Thyroid gland (tissue), 4 donors: ENCODE measurements at places on chromosomes 5 and 9.
A peak's percentile ranks its signal among the peaks of the same experiment; 100 is the strongest.

DNA sequence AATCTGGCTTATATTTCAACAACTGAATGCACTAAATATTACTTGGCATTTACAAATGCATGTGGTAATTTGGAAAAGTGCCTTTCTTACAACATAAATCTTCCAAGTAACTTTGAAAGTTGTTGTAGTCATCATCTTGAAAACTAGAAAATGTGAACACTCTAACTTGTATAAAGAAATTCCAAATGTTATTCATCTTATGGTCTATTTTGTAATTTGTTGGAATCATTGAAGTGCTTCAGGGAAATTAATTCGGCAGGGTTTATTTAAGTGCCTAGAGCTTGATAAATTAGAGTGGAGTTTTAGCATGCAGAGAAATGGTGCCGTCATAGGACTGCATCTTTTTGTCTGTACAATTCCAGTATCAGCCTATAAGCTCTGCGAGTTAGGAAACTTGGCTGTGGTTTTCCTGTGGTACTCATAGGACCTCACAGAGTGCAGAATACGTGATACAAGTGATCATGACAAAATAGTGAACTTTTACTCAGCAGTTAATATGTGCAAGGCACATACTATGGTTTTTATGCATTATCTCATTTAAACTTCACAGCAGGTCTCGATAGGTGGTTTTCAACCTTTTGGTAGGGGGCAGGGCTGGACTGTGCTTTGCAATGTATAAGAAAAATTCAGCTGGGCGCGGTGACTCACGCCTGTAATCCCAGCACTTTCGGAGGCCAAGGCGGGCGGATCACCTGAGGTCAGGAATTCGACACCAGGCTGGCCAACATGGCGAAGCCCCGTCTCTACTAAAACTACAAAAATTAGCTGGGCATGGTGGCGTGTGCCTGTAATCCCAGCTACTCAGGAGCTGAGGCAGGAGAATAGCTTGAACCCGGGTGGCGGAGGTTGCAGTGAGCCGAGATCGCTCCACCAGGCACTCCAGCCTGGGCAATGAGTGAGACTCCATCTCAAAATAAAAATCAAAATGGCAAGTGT is 79.6 kb downstream of the RAI14 start:
- DNase-seq: no peak

DNA sequence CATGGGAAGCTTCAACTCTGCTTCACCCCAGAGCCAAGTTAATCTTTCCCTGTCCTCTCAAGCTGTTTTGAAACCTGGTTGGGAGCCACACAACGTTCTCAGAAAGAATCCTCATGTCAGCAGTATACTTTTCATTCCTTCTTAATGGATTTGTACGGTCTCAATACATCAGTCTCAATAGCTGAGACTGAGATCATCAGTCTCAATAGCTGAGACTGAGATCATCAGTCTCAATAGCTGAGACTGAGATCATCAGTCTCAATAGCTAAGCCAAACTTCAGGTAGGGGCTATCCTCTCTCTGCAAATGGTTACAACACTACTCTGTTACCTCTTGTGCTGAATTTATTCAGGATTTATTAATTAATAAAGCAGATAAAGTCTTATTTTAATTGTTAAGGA is 1317.4 kb upstream of the CDH9 start:
- DNase-seq: no peak

GRCh38 chr5:59367791-59368394 is 525.6 kb downstream of the PDE4D start:
- DNase-seq: peak; percentile 55

DNA sequence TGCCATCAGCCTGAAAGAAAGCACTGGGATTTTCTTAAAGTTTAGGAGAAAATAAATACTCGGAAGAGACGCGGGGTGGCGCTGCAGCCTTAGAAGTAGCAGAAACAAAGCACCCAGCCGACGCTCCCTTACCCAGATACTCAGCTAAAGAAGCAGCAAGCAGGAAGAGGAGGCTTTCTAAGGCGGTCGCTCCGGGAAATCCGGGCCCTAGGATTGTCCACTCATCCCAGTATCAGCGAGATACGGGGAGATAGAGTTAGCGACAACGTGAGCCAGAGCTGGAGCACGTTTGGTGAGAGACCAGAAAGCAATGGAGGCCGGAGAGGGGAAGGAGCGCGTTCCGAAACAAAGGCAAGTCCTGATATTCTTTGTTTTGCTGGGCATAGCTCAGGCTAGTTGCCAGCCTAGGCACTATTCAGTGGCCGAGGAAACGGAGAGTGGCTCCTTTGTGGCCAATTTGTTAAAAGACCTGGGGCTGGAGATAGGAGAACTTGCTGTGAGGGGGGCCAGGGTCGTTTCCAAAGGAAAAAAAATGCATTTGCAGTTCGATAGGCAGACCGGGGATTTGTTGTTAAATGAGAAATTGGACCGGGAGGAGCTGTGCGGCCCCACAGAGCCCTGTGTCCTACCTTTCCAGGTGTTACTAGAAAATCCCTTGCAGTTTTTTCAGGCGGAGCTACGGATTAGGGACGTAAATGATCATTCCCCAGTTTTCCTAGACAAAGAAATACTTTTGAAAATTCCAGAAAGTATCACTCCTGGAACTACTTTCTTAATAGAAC is at the start of gene PCDHB2:
Gene PCDHB2, plus strand, starts transcription at position 135 of the 782 bp plus-strand sequence. Its CDS starts 176 bp downstream, at position 311.
- DNase-seq: peak; percentile 19

DNA sequence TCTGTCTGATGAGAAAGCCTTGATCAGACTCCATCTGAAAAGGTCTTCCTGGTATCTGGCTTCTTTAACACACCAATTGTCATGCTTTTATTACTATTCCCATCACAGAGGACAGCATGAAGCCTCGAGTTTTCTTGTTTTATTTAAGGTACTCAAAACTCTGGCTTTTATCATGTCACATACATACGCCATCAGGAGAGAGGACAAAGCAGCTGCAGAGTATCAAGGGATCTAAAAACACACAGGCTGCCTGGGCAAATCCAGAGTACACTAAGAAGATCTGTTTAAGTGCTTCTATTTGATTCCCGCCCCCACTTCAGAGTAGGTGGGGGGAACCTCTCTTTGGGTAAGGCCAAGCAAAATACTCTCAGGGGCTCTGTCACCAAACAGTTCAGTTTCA is 277.2 kb downstream of the SPOCK1 start:
- DNase-seq: no peak

DNA sequence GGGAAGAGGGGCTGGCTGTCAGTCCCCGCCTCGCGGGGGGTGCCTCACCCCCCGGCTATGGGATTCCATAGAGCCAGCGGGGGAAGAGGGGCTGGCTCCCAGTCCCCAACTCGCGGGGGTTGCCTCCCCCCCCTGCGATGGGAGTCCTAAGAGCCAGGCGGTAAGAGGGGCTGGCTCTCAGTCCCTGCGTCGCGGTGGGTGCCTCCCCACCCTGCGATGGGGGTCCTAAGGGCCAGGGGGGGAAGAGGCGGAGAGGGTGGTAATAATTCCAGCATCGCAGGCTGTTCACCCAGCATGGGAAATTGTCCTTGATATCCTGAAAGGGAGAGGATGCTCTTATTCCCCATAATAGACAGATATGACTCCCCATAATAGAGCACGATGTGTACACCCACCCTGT is 9.6 kb upstream of the LCN2 start:
- no peak for DNase-seq

DNA sequence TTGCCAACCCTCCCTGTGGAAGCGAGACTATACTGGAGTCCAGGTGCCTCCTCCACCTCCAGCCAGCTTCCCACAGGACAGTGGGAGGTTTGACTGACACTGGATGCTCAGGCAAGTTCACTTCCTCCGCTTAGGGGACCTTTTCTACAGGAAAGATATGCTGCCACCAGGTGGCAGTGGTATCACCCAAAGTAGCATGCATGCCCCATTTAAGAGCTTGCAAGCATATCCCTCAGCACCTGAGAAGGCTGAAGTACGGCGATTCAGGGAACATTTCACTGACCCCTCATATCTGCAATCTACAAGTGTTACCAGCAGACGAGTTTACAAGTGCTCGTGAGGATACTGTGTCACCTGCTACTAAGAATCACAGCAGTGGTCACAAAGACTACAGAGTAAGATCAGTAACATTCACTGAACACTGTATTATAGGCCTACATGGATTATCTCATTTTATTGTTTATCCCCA is 75.5 kb downstream of the KLHL3 start:
- DNase-seq: peak; percentile 90

DNA sequence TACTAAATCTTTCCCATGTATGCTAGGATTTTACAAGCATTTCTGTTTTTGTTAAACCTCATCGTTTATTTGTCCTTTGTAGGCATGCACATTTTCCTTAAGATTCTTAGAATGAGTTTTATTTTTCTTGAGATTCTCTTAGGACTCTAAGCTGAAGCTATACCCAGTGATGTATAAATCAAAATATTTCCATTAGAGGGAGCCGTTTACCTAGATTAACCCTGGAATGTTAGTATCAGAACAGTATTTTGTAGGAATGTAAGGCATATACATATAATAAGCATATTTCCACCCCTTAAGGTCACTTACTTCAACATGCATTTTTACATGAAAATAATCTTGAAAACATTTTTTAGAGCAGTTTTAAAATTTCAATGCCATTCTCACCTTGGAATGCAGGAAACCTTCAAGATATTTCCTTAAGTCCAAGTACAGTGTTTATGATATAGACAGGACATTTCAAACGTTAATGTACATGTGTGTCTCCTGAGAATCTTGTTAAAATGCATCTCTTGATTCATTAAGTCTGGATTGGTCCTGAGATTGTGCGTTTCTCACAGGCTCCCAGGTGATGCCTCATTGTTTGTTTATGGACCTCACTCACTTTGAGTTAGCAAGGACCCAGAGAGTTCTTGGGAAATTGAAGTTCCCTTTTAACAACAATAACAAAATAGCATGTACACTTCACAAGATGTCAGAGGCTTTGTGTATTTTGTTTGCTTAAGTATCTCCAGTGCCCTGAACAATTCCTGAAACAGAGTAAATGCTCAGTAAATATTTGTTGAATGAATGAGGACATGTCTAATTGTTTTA is 34.9 kb upstream of the FCHO2 start:
- no peak for DNase-seq
